ENCODE measurements at places on chromosomes 1 and 21.

- DNase-seq, result no peak
Observed at GRCh38 chr1:99737016-99737415, 29.4 kb downstream of the FRRS1 start.

DNA sequence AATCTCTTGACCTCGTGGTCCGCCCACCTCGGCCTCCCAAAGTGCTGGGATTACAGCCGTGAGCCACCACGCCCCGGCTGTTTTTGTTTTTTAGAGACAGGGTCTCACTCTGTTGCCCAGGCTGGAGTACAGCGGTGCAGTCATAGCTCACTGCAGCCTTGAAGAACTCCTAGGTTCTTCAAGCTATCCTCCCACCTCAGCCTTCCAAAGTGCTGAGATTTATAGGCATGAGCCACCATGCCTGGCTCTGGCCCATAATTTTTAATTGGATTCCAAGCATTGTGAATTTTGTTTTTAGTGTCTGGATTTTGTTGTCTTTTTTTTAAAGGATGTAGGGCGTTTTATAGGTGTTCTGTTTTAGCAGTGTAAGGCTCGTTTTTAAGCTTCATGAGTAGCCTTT lies 28.6 kb upstream of the TXLNA start:
- no peak for DNase-seq

- DNase-seq, result no peak
Observed at GRCh38 chr1:10143961-10144485, 66.3 kb upstream of the KIF1B start.

- DNase-seq, result no peak
Observed at GRCh38 chr1:230349020-230349393, 77.1 kb downstream of the PGBD5 start.

DNA sequence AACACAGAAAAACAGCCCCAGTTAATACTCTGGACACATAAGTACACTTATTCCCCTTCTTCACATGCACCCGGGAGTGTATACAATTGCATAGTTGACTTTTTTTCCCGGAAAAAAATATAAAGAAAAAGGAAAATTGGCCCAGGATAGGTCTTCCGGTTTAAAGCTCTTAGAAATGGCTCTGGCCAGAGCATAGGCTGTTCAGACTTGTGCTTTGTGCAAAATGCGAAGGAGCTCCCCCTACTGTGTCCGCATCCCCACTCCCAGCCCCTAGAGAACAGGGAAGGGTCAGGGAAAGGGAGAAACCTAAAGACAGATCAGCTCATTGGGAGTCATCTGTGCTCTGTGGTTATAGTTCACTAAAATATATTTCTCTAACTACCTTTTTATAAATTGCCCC lies 5.5 kb upstream of the MTMR11 start:
- no peak for DNase-seq

DNA sequence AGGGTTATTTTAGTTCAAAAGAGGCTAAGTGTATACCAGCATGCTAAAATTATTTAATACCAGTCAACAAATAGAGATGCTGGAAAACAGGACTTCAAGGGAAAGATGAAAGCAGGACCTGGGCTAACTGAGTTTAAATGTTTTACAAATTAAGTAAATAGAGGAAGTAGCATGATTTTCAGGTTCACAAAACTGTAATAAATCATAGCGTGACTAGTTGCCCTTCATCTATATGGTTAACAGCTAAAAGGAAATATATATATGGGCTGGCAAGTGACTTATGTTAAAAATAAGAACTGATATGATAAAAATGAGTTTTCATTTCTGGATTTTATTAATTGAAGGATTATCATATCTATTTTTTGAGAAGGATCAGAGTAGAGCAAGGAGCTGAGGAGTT lies 25.6 kb downstream of the DPYD start:
- no peak for DNase-seq

GRCh38 chr1:226195144-226195543 lies 8.6 kb upstream of the ACBD3 start:
- no peak for DNase-seq

DNA sequence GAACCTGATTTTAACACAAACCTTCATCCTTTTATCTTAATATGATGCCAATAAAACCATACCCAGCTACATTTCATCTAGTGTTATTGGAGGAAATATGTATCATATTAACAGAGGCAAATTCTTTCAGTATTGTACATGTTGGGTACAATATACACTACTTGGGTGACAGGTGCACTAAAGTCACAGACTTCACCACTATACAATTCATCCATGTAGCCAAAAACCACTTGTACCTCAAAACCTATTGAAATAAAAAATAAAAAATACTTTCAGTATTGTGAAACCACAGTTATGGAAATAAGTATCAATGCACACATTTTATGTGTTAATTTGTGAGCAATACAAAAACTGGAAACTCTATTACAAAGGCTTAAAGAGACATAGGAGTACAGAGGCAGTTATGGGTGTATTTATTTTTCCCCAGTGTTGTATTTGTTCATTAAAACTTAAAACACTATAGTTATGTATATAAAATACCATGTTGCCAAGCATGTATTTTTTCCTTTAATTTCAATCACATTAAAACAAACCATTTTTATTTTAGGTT lies 25.1 kb upstream of the GPR88 start:
- DNase-seq, result no peak

- no peak for DNase-seq
Observed at GRCh38 chr1:1841575-1841995, 49.3 kb downstream of the GNB1 start.

DNA sequence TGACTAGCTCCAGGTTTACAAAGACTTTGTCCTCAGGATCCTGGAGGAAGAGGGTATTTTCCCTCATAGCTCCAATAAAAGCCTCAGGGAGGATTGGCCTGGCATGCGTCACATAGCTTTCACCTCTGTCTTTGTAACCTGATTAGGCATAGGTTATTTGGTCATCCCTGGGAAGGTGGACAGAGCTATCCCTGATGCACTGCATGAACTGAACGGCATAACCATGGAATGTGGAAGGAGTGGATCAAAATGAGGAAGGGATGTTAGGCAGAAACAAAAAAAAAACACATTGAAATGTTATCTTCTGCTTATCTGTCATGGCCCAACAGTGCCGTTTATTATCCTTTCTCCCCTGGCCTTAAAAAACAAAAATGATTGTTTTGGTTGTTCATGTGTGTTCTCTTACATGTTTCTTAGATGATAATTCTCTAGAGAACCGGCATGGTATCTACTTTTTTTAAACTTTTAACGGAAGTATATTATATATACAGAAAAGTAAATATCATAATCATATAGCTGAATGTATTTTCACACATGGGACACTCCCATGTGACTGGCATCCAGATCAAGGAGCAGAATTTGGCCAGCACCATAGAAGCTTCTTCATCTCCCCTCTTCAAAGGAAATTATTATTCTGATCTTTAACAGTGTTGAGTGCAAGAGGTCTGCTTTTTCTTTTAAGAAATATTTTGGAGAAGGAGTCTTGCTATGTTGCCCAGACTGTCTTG lies 85.3 kb downstream of the RPS6KC1 start:
- no peak for DNase-seq

GRCh38 chr1:33099290-33100118 lies 18.6 kb downstream of the AZIN2 start:
- DNase-seq, result peak; percentile 34

All from stimulated activated CD4-positive, alpha-beta T cell treated with anti-CD3 and anti-CD28 coated beads, Interleukin-1b, Interleukin-23, amount 100 ng/mL, for 1 hour (primary cell).